ENCODE measurements at places on chromosomes 1 and 21. TPM values are rescaled to one million over a fixed set of nuclear protein-coding genes. Genes with fewer than 3 reads are reported as not detected.

PAPPA2 gene
- 23.4 TPM for total RNA-seq

C2CD4D gene
- total RNA-seq = 0.12 TPM

DCDC2B gene
- not detected for total RNA-seq

ZNF683 gene
- total RNA-seq = not detected

FOXO6 gene
- total RNA-seq = 5.3 TPM

OR2T11 gene
- total RNA-seq = 0.06 TPM

PTPN22 gene
- total RNA-seq = 1.5 TPM

Measured in metanephros (tissue), 2 donors.